ENCODE measurements at places on chromosomes 4 and X. TPM values are rescaled to one million over a fixed set of nuclear protein-coding genes. Genes with fewer than 3 reads are reported as not detected.

ART3 gene
- not detected for total RNA-seq

SRPX2 gene
- total RNA-seq: 14.1 TPM

WAS gene
- 0.39 TPM for total RNA-seq

SOD3 gene
- total RNA-seq: 2.4 TPM

GAGE12E gene
- total RNA-seq: not detected

RTL3 gene
- total RNA-seq: not detected

SLC26A1 gene
- total RNA-seq: not detected

MAGEA12 gene
- total RNA-seq: not detected

ZNF41 gene
- total RNA-seq: 7.5 TPM

SSX1 gene
- not detected for total RNA-seq

DCAF12L1 gene
- total RNA-seq: not detected

TRIM60 gene
- not detected for total RNA-seq

AMOT gene
- total RNA-seq: 221 TPM

ADGRL3 gene
- 5.9 TPM for total RNA-seq

FHL1 gene
- total RNA-seq: 71.8 TPM

CFP gene
- under 0.01 TPM for total RNA-seq

LIMCH1 gene
- total RNA-seq: 1.7 TPM

OCIAD1 gene
- total RNA-seq: 92.2 TPM

USP38 gene
- 36.5 TPM for total RNA-seq

CSAG3 gene
- not detected for total RNA-seq

DSPP gene
- not detected for total RNA-seq

STATH gene
- total RNA-seq: not detected

EDNRA gene
- not detected for total RNA-seq

HEPH gene
- total RNA-seq: under 0.01 TPM

FAT1 gene
- total RNA-seq: 188 TPM

CSAG2 gene
- not detected for total RNA-seq
